ENCODE measurements at places on chromosomes 1 and 21. TPM values are rescaled to one million over a fixed set of nuclear protein-coding genes. Genes with fewer than 3 reads are reported as not detected.

DNA sequence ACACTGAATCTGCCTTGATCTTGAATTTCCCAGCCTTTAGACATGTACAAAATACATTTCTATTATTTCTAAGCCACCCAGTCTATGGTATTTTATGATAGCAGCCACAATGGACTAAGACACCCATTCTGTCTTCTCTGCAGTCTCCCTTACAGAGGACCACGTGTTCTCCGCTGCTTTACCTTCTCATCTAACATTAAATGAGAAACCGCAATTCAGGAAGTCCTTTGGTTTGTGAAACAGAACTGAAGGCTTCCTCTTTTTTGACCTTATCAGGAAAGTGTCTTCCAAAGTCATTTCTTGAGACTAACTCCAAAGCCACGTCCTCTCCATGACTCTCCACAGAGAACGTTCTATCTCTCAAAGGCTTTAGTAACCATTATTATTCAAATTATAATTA, 560.1 kb downstream of the OMA1 start:
- H3K27me3 ChIP-seq = peaks cover 18% of the 10 kb centered on the region
- no peaks in the 10 kb centered on the region for H3K4me1 ChIP-seq
- no peak for DNase-seq
- no peak overlapping the region for H3K4me3 ChIP-seq

DNA sequence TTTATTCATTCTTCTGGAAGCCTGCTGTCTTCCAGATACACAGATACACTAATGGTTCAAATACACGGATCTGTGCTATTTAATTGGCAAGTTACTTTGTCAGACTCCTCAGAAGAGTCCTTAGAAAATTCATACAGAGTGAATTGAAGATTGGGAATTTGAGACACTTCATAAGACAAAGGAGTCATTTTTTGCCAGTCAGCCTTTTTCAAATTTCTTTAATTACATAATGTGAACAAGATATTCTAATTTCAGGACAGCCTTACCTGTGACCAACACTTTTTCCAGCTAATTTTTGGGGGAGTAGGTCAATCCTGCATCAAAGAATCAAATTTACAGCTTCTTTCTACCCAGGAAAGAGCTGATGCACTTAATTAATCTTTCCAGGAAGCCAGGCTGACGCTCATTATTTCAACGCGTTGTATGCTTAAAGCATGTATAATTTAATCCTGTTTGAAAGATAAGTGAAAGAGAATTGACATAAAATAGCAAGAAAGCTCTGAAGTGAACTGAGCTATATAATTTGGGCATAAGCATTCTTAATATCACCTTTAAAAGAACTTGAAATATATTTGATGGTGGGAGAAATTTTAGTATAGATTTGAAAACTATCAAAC, 12.8 kb upstream of the NRIP1 start:
- H3K27me3 ChIP-seq = peaks cover 36% of the 10 kb centered on the region
- no peaks in the 10 kb centered on the region for H3K36me3 ChIP-seq
- H3K4me3 ChIP-seq = no peak overlapping the region
- DNase-seq = no peak
- no peaks in the 10 kb centered on the region for H3K4me1 ChIP-seq

ANXA9 gene
- not detected for total RNA-seq

- DNase-seq = peak; percentile 72
- peaks cover 10% of the 10 kb centered on the region for H3K4me1 ChIP-seq
- no peak overlapping the region for H3K4me3 ChIP-seq
- no peak overlapping the region for H3K27ac ChIP-seq
Measured at GRCh38 chr1:40774266-40774998, 9.2 kb upstream of the KCNQ4 start.

- DNase-seq = peak; percentile 63
- no peaks in the 10 kb centered on the region for H3K27me3 ChIP-seq
- H3K4me3 ChIP-seq = peak overlapping the region; percentile 84
- peaks cover 7% of the 10 kb centered on the region for H3K36me3 ChIP-seq
- peaks cover 38% of the 10 kb centered on the region for H3K4me1 ChIP-seq
- H3K27ac ChIP-seq = peak overlapping the region; percentile 94
Measured at GRCh38 chr1:59332983-59333382, 36.1 kb downstream of the FGGY start.

HUNK gene
- total RNA-seq = not detected

DNA sequence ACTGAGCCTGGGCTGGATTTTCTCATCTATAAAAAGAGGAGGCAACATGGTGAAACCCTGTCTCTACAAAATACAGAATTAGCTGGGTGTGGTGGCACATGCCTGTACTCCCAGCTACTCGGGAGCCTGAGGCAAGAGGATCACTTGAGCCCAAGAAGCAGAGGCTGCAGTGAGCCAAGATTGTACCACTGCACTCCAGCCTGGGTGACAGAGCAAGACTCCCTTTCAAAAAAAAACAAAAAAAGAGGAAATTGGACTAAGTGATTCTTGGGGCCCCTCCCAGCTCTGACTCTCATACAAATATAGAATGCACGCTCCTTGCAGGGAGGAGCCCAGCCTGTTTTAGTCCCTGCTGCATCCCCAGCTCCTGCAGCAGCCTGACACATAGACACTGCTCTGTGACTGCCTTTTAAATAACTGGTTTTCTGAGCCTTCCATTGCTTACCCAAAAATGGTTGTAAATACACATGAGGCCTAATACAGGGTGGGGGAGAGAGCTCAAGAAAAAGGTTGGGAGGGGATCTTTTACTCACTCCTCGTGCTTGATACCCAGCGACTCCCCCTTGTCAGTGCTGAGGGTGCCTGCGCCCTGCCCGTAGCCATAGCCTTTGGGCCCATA, 17.2 kb downstream of the CSRP1 start:
- H3K4me1 ChIP-seq = peaks cover 8% of the 10 kb centered on the region
- H3K27me3 ChIP-seq = no peaks in the 10 kb centered on the region
- H3K36me3 ChIP-seq = no peaks in the 10 kb centered on the region
- DNase-seq = no peak

ELAVL4 gene
- total RNA-seq = not detected

DMRTA2 gene
- total RNA-seq = 3.6 TPM

DNA sequence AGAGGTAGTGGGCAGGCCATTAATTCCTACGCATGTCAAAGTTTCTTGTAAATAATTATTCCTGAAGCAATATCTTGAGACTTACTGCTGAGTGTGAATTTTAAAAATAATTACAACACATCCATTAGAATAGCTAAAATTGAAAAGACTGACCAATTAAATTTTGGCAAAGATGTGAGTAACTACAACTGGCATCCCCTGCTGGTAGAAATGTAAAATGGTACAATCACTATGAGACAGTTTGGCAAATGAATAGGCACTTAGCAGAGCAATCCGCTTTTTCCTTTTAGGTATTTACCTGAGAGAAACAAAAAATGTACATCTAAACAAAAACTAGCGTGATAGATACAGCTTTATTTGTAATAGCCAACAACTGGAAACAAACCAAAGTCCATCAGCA, 798.9 kb downstream of the BRINP3 start:
- H3K36me3 ChIP-seq = no peaks in the 10 kb centered on the region
- H3K4me1 ChIP-seq = no peaks in the 10 kb centered on the region
- H3K4me3 ChIP-seq = no peak overlapping the region
- no peak overlapping the region for H3K27ac ChIP-seq
- no peaks in the 10 kb centered on the region for H3K27me3 ChIP-seq

GRCh38 chr1:202861420-202862132, 27.4 kb downstream of the RABIF start:
- peak overlapping the region; percentile 92 for H3K4me3 ChIP-seq
- H3K4me1 ChIP-seq = peaks cover 7% of the 10 kb centered on the region
- H3K27me3 ChIP-seq = peaks cover 22% of the 10 kb centered on the region
- no peak overlapping the region for H3K27ac ChIP-seq

SPRR1A gene
- not detected for total RNA-seq

- H3K27ac ChIP-seq = no peak overlapping the region
- H3K27me3 ChIP-seq = no peaks in the 10 kb centered on the region
- H3K36me3 ChIP-seq = peaks cover 14% of the 10 kb centered on the region
- no peak for DNase-seq
- H3K4me3 ChIP-seq = no peak overlapping the region
- H3K4me1 ChIP-seq = no peaks in the 10 kb centered on the region
Measured at GRCh38 chr1:228297822-228298221, 90.0 kb downstream of the OBSCN start.

- no peaks in the 10 kb centered on the region for H3K4me1 ChIP-seq
- H3K4me3 ChIP-seq = no peak overlapping the region
- no peak overlapping the region for H3K27ac ChIP-seq
- H3K27me3 ChIP-seq = no peaks in the 10 kb centered on the region
- peaks cover 14% of the 10 kb centered on the region for H3K36me3 ChIP-seq
Measured at GRCh38 chr1:73333847-73334503, 864.0 kb downstream of the LRRIQ3 start.

GRCh38 chr1:109887884-109888283, 22.8 kb upstream of the CSF1 start:
- DNase-seq = no peak
- peaks cover 27% of the 10 kb centered on the region for H3K27me3 ChIP-seq
- peak overlapping the region; percentile 0 for H3K27ac ChIP-seq
- no peaks in the 10 kb centered on the region for H3K36me3 ChIP-seq
- H3K4me3 ChIP-seq = no peak overlapping the region

DNA sequence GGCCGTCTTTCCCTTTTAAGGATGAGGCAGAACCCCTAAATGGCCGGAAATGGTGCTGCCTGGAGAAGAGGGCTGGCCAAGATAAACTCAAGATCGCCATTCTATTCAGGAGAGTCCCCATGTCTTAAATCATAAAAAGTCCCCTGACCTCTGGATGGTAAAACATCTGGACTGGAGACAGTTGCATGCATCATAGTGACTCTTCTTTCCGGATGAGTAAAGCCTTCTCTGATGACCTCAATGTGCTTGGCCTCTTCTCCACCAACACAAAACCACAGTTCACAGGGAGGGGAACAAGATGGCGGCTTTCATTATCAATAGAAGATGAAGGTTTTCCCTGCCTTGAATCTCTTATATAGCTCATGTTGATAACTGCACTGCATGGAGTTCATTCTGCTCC, 27.5 kb upstream of the H6PD start:
- H3K36me3 ChIP-seq = no peaks in the 10 kb centered on the region
- peaks cover 36% of the 10 kb centered on the region for H3K27me3 ChIP-seq
- peaks cover 16% of the 10 kb centered on the region for H3K4me1 ChIP-seq
- no peak for DNase-seq
- no peak overlapping the region for H3K27ac ChIP-seq

TESK2 gene
- 2.4 TPM for total RNA-seq

EDARADD gene
- 1.9 TPM for total RNA-seq

DNA sequence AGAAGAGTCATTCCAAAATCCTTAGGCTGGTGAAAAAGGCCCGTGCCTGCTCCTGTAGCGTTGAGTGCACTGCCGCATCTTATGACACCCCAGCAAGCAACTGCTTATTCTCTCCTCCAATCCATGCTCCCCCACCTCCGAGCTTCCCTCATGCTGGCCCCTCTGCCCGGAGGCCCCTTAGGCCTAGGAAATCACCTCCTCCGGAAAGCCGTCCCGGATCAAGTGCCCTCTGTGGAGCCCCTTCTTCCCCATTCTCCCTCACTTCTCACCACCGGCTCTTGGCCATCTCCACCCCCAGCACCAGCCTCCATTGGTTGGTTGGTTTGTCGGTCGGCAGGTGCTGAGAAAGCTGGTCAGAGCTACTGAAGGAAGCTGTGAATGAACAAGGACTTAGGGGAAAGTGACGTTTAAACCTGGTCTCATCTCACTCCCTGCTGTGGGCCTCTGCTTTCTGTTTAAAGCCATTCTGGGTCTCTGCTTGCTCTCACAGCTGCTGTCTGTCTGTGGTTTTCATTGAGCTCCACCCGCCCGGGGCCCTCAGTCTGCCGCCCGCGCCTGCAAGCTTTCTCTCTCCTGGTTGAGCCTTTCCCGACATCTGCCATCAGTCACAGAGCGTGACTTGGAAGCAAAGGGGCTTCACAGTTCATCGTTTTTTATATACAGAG, 122.2 kb downstream of the KCNN3 start:
- peak overlapping the region; percentile 66 for H3K4me3 ChIP-seq
- H3K36me3 ChIP-seq = no peaks in the 10 kb centered on the region
- H3K27ac ChIP-seq = peak overlapping the region; percentile 48
- H3K4me1 ChIP-seq = peaks cover 58% of the 10 kb centered on the region
- peak; percentile 62 for DNase-seq
- peaks cover 32% of the 10 kb centered on the region for H3K27me3 ChIP-seq

CCDC17 gene
- 4.4 TPM for total RNA-seq

AMY1B gene
- not detected for total RNA-seq

PTPRU gene
- total RNA-seq = 1.3 TPM

TFF1 gene
- total RNA-seq = not detected

DNA sequence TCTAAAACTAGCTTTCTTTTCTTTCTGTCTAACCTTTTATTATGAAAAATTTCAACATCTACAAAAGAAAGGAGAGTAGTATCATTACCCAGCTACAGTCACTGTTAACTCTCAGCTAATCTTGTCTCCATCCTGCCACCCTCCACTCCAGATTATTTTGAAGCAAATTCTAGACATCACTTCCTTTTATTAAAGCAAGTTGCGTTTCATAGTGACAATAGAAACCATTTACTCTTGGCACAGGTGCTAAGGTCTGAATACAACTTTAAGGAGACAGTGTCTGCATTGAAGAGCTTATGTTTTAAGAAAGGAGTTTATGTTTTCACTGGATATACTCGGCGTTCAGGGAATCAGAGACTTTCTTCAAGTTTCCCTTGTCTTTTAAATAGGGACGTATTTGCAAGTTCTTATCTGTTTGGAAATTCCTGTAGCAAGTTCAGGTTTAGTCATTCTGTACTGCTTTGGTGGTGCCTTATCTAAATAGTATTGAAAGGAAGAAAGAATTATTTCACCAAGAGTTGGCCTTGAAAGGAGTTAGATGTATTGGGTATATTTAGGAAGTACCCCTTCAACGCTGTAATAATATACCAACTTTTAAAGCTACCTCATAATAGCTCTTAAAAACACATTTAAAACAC, 42.7 kb downstream of the ITSN1 start:
- no peaks in the 10 kb centered on the region for H3K4me1 ChIP-seq
- H3K36me3 ChIP-seq = no peaks in the 10 kb centered on the region
- H3K27me3 ChIP-seq = peaks cover 10% of the 10 kb centered on the region
- DNase-seq = no peak

- H3K27ac ChIP-seq = no peak overlapping the region
- no peaks in the 10 kb centered on the region for H3K4me1 ChIP-seq
- H3K27me3 ChIP-seq = peaks cover 11% of the 10 kb centered on the region
- H3K36me3 ChIP-seq = no peaks in the 10 kb centered on the region
- no peak overlapping the region for H3K4me3 ChIP-seq
- DNase-seq = no peak
Measured at GRCh38 chr1:57887964-57888491, 464.2 kb upstream of the DAB1 start.

DNA sequence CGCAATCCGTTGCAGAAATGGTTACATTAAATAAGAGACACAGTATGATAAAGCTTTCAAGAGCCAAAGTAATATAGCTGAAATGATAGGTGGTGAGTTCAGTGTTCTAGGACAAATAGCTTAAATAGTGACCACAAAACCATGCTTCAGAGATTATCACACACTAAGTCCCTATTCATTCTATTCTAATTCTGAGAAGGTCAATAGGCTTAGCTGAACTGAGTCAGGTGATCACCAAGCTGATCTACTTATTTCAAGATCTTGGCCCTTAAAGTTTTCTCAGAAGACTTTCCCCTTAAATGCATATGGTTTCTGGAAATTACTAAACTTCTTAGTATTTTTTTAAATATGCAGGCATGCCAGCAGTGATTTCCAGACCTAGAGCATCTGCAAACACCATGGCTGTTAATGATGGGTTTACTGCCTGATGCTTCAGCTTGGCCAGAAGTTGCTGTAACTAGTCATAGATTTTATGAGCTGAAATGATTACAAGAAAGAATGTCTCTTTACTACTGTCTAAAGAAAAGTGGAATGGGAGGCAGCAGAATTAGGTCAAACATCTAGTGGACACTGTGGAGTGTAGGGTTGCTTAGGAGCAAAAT, 242.9 kb downstream of the ST6GALNAC3 start:
- no peak overlapping the region for H3K4me3 ChIP-seq
- H3K27ac ChIP-seq = no peak overlapping the region
- H3K36me3 ChIP-seq = no peaks in the 10 kb centered on the region
- no peaks in the 10 kb centered on the region for H3K27me3 ChIP-seq
